ENCODE measurements at places on chromosomes 3 and 15.

DNA sequence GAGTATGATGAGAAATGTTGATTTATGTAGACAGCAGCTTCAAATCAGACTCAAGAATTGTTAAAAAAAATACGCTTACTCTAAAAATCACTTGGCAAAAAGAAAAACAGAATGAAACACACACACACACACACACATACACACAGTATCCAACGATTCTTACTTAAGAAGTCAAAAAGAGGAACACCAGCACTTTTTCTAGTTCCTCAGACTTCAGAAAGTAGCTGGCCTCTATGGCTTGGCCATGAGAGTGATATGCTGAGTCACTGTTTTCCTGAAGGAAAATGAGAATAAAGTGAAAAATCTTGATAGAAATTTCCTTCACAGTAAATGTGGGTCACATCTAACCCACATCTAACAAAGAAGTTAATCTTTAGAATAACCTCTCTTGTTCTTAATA, 22.1 kb downstream of the CNTN3 start:
- no peak for DNase-seq

DNA sequence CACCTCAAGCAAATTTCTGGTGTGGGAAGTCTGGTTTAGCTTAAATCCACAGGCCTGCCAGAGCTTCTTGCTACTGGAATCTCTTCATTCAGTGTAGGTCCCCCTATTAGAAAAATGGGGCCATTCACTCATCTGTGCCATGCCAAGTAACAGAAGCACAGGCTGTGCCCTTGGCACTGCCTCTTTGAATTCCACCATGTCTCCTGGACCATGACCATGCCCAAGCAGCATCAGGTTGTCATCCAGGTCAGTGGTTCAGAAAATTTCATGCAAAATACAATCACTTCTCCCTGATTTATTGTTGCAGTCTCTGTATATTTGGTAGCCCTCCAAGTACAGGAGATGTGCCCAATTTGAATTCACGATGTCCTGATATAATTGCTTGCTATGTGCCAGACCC, 602.1 kb upstream of the ZNF385D start:
- DNase-seq: no peak

- DNase-seq: no peak
Measured at GRCh38 chr15:57097246-57097645, 178.8 kb downstream of the TCF12 start.

DNA sequence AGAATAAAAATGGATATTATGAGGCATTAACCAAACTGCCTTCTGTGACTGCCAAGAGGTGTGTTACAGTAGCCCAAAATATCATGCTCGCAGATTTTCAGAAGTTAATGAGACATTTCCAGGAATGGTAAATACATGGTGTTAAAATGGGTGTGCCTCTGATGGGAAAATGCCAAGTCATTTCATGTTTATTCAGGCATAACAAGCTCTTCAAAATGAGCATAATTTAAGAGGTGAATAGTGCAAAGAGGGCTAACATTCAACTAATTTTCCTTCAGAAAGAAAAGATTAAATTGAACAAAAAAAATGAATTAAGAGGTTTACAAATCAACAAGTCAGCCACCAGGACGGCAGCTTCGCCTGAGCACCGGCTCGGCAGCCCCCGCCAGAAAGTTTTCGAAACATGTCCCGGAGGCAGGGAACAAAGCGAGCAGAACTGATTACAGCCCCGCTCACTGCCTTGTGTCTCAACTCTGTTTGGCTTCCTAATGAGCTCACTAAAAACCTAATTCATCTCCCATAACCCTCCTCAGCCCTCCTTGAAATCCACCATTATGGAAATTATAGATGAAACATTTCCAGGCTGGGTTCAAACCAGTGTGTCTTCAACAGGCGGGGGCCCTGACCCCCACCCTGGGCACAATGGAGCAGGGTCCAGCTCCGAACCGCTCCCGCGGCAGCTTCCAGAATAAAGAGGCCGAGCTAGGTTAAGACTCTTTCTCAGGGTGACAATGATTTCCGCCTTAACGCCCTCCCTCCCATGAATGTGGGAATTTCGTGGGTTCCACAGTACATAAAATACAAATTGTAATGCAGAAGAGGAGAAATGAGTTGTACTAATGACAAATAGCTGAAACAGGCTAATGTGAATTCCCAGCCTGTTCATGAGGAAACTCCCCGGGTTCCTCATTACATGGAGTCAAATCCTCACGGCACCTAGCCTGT, 43.9 kb downstream of the MEIS2 start:
- DNase-seq: no peak

DNA sequence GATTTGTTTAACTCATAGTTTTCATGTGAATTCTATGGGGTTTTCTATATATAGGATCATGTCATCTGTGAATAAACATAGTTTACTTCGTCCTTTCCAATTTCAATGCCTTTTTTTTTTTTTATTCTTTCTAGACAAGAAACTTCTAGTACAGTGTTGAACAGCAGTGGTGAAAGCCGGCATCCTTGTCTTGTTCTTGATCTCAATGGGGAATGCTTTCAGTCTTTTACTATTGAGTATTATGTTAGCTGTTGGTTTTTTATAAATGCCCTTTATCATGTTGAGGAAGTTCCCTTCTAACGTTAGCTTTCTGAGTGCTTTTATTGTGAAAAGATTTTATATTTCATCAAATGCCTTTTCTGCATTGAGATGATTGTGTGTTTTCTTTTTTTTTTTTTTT, 69.0 kb downstream of the SLMAP start:
- DNase-seq: no peak

DNA sequence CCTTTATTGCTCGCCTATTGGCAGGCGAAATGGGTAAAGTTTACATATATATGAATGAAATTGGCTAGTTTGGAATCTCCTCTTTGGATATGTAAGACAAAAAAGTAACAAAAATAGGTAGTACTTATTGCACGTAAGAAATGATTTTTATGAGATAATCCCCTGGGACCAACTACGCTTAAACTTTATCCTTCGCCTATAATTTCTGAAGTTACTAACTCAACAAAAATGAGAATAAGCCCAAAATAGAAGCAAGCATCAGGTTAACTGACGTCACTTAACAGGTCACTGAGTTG, 438 bp upstream of the SLC49A4 start:
- DNase-seq: no peak

DNA sequence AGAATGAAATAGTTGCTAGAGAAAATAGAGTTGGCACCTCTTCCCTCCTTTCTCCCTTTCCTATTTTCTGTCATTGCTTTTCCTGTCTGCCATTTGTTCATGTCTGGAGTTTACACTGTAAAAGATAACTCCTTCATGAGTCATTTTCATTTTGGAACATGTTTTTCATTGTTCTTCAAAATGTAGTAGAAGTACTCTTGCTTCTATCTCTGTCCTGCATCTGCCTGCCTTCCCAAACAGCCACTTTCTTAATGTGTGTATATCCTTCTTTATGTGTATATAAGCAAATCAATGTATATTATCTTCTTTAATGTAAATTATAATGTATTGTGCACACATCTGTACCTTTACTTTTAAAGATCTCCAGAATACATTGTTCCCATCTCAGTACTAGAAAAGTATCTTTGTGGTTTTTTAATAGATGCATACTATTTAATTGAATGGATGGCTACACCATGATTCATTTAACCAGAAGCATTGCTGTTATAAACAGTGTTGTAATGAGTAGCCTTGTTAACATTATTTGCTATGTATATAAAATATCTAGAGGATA, 41.1 kb downstream of the TSC22D2 start:
- no peak for DNase-seq

DNA sequence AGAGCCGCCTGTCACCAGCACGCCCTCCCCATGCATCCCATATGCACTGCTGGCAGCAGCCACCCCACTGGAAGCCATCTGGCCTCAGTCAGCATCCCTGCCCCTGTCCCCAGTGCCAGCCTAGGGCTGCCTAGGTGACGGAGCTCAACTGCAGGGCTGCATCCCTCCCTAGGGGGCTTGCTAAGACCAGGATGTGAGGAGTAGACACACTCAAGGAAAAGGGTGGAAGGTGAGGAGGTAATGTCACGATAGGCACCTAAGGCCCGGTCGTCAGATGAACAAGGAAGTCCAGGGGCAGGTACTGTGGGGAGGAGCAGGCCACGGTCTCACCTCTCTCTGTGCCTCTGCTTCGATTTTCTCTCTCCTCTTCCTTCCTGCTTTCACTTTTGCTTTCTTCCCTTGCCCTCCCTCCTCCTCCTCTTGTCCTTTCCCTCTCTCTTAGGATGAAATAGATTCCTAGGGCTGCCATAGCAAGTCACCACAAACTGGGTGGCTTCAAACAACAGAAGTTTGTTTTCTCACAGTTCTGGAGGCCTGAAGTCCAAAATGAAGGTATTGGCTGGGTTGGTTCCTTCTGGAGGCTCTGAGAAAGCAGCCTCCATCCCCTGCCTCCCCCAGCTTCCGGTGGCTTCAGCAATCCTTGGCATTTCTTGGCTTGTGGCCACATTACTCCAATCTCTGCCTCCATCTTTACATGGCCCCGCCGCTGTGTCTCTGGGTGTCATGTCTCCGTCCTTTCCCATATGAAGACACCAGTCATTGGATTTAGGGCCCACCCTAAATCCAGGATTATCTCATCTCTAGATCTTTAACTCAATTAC, 298.3 kb downstream of the SHQ1 start:
- DNase-seq: no peak

GRCh38 chr3:142663865-142664264, 60.0 kb upstream of the TRPC1 start:
- DNase-seq: no peak

GRCh38 chr3:112355307-112355687, 22.3 kb downstream of the CD200 start:
- no peak for DNase-seq

- DNase-seq: no peak
Measured at GRCh38 chr15:52765785-52766184, 24.4 kb downstream of the ONECUT1 start.
